ENCODE measurements at places on chromosomes 3 and 15.

GRCh38 chr3:169173231-169173630, 490.3 kb downstream of the MECOM start:
- DNase-seq = no peak

GRCh38 chr15:57320631-57321220, 55.6 kb upstream of the CGNL1 start:
- DNase-seq = no peak

- DNase-seq = no peak
Measured at GRCh38 chr3:133783762-133784161, 21.9 kb upstream of the SRPRB start.

GRCh38 chr3:101900736-101901135, 51.4 kb downstream of the NFKBIZ start:
- DNase-seq = no peak

DNA sequence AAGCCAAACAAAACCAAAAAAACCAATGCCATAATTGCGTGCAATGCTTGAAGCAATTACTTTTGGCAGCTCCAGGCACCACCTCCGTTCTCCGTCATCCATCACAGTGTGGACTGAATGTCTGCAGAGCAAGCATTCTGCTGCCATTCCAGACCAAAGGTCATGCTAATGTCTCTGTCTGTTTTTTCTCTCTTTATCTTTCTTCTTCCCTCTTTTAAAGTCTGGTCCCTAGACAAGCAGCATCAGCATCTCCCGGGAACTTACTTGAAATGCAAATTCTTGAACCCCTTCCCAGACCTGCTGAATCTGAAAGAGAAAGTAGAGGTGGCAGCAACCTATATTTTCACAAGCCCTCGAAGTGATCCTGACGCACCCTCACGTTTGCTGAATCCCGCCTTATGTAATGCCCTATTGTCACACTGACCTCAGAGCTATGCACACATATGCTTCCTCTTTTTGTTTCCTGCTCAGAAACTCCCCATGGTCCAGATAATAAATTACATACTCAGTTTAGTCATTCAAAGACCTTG, 297.3 kb upstream of the PROK2 start:
- DNase-seq = no peak

All from activated CD4-positive, alpha-beta T cell treated with anti-CD3 and anti-CD28 coated beads, Interleukin-2, amount 50 U/mL, for 4 hours (primary cell).